ENCODE measurements at places on chromosomes 11 and 22. TPM values are rescaled to one million over a fixed set of nuclear protein-coding genes. Genes with fewer than 3 reads are reported as not detected.

The TRIM48 gene
- not detected for total RNA-seq

DNA sequence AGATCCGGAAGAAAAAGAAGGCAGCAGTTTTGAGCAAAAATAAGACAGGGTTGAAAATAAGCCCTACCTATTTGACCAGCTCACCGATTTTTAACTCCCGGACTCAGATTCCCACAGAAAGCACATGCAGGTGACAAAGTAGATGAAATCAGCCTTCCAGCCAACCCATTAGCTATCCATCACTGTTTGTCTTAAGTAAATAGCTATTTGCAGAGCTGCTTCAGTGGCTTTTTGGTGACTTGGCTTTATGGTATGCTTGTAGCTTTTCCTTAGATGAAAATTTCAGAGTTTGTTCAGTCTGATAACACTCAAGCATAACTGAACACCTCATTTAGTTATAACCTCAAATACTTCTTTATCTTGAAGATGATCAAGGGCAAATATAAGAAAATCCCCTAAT is 192.6 kb downstream of the HIPK3 start:
- H3K27ac ChIP-seq: no peak overlapping the region
- H3K36me3 ChIP-seq: no peaks in the 10 kb centered on the region
- DNase-seq: peak; percentile 7

The NXPE4 gene
- not detected for total RNA-seq

DNA sequence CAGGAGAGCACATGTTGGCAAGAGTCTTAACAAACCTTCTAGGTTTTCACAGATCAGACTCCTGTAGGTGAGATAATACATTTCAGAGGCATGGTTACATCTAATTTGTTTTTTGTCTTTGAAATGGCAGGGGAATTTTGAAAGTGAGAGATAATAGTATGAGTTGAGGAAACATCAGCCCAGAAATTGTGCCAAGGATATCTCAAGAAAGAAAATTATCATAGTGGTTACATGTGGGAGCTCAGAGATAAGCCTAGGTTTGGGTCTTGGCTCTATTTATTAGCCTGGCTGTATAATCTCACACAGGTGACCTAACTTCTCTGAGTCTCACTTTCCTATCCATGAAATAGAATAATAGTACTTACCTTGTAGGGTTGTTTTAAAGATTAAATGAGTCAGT is 443 bp downstream of the BTBD18 start:
- H3K36me3 ChIP-seq: no peaks in the 10 kb centered on the region
- no peak for DNase-seq
- no peak overlapping the region for H3K4me3 ChIP-seq
- H3K27ac ChIP-seq: peak overlapping the region; percentile 12
- no peaks in the 10 kb centered on the region for H3K4me1 ChIP-seq

DNA sequence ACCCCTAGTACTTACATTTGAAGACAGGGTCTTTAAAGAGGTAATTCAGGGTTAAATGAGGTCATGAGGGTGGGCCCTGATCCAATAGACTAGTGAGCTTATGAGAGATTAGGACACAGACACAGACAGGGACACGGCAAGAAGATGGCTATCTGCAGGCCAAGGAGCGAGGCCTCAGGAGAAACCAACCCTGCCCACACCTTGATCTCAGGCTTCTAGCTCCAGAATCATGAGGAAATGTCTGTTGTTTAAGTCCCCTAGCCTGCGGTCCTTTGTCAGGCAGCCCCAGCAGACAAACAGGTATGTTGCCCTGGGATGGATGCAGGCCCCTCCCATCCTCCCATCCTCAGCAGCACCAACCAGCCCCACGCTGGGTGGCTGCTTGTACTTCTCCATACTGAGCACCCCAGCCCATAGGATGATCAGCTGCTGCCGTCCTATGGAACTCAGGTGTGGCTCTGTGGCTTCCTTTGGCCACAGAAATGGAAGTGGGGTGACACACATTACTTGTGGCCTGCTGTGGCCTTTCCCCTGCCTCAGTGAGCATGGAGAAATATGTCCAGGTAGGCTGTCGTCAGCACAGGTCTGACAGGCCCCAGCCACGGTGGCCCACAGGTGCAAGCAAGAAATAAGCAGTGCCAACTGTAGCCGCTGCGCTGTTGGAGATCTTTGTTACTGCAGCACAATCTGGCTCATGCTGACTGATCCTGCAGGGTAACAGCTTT is 7.9 kb downstream of the GNB1L start:
- no peak overlapping the region for H3K27ac ChIP-seq
- no peak for DNase-seq
- H3K4me3 ChIP-seq: no peak overlapping the region
- no peaks in the 10 kb centered on the region for H3K27me3 ChIP-seq
- peaks cover 52% of the 10 kb centered on the region for H3K4me1 ChIP-seq

- H3K4me1 ChIP-seq: no peaks in the 10 kb centered on the region
- H3K27ac ChIP-seq: no peak overlapping the region
- no peaks in the 10 kb centered on the region for H3K36me3 ChIP-seq
- H3K4me3 ChIP-seq: no peak overlapping the region
- H3K27me3 ChIP-seq: no peaks in the 10 kb centered on the region
- DNase-seq: no peak
Observed at GRCh38 chr11:69468221-69468620, 13.2 kb upstream of the LINC01488 start.

- no peak overlapping the region for H3K27ac ChIP-seq
- no peaks in the 10 kb centered on the region for H3K27me3 ChIP-seq
- no peak for DNase-seq
Observed at GRCh38 chr11:13859892-13860291, 102.6 kb upstream of the SPON1 start.

- no peaks in the 10 kb centered on the region for H3K4me1 ChIP-seq
- peaks cover 46% of the 10 kb centered on the region for H3K27me3 ChIP-seq
- no peak for DNase-seq
Observed at GRCh38 chr11:116257883-116258282, 514.9 kb downstream of the BUD13 start.

DNA sequence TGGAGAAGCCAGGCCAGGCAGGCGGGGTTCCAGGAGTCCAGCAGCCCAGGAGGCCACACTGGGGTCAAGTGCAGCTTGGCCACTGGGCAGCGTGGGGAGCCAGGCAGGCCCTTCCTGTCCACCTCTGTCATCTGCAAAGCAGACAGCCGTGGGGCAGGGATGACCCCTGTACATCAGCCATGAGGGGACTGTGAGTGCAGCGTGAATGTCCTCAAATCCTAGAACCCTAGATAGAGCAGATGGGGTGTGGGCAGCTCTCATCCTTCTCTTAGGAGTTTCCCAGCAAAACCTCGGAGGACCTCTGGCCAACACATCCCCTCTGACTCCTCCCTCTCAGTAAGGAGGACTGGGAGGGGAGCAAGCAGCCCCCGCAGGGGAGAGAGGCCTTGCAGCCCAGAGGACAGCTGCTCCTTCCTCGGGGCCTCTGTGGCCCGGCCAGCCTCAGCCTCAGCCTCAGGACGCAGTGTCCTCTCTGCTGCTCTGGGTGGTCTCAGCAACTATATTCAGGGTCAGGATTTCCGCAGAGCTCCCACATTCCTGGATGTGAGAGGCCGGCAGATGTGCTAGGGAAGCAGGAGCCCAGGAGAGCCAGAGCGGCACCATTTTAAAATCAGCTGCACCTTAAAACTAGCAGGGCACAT is 820.5 kb downstream of the BRD1 start:
- H3K36me3 ChIP-seq: no peaks in the 10 kb centered on the region
- no peak overlapping the region for H3K27ac ChIP-seq
- no peak overlapping the region for H3K4me3 ChIP-seq
- no peaks in the 10 kb centered on the region for H3K4me1 ChIP-seq
- no peaks in the 10 kb centered on the region for H3K27me3 ChIP-seq
- no peak for DNase-seq

DNA sequence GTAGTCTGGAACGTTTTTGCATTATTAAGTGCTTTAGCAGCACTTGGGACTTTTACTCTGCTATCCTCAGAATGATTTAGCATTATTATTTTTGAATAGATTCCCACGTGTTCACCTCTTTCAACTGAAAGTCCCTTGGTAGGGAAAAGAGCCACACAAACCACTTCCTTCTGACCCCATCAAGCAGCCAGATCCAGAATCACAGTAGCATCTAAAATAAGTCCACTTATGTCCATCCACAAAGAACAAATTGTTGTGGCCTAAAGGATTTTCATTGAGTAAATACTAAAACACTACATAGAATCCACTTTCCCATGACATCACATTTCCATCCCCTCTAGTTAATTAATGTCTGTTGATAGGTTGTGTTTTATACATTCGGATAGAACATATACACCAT is 381.7 kb downstream of the AASDHPPT start:
- H3K27me3 ChIP-seq: no peaks in the 10 kb centered on the region
- H3K4me3 ChIP-seq: no peak overlapping the region
- no peak for DNase-seq

The C22orf15 gene
- not detected for total RNA-seq

The KCNJ5 gene
- 0.28 TPM for total RNA-seq

GRCh38 chr22:35921044-35921443 is 107.6 kb downstream of the RBFOX2 start:
- no peaks in the 10 kb centered on the region for H3K27me3 ChIP-seq
- DNase-seq: no peak
- no peak overlapping the region for H3K4me3 ChIP-seq
- H3K4me1 ChIP-seq: no peaks in the 10 kb centered on the region
- H3K36me3 ChIP-seq: no peaks in the 10 kb centered on the region
- H3K27ac ChIP-seq: peak overlapping the region; percentile 15

The MOV10L1 gene
- total RNA-seq: 0.10 TPM

The ZW10 gene
- 31.5 TPM for total RNA-seq

The PLAAT3 gene
- total RNA-seq: 32.6 TPM

- H3K4me3 ChIP-seq: no peak overlapping the region
- H3K4me1 ChIP-seq: peaks cover 29% of the 10 kb centered on the region
- peak overlapping the region; percentile 17 for H3K27ac ChIP-seq
- no peaks in the 10 kb centered on the region for H3K36me3 ChIP-seq
- no peaks in the 10 kb centered on the region for H3K27me3 ChIP-seq
- DNase-seq: no peak
Observed at GRCh38 chr22:45518580-45518991, 15.9 kb downstream of the FBLN1 start.

DNA sequence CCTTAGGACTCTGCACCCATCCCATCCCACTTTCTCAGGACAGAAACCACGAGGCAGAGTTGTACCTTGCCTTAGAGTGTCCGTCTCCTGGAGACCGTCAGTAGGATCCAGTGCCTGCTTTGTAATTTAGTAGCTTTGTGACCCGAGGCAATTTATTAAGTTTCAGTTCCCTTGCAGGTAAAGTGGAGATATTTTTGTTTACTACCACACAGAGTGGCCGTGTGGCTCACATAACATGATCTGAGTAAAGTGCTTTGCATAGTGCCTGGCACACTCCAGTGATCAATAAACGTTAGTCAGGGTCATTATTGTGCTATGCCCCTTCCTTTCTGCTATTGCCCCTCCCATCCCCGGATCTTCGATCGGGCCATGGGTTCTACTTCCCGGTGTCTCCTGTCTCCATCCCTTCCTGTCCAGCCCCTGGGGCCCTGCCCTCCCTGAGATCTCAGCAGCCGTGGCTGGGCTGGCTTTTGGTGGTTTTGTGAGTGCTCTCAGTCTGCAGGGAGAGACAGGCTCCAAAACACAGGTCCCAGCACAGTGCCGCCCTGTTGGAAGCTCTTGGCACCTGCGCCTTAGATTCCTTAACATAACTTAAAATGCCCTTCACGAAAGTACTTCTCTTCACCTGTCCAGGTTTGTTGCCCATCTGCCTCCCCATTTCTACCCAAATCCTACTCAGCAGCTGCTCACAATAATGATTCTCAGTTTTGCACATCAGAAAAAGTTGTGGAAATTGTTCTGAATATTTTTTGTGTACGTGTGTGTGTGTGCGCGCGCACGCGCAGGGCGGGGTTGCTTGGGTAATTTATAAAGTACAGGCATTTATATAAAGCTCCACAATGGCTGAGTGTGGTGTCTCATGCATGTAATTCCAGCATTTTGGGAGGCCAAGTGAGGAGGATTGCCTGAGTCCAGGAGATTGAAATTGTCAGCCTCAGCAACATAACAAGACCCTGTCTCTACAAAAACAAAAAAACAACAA is 753.7 kb downstream of the NTM start:
- no peaks in the 10 kb centered on the region for H3K4me1 ChIP-seq
- no peak overlapping the region for H3K27ac ChIP-seq
- H3K4me3 ChIP-seq: no peak overlapping the region

GRCh38 chr11:134536219-134536618 is 124.2 kb upstream of the B3GAT1 start:
- H3K4me1 ChIP-seq: no peaks in the 10 kb centered on the region
- peaks cover 8% of the 10 kb centered on the region for H3K27me3 ChIP-seq
- no peak overlapping the region for H3K4me3 ChIP-seq
- no peak for DNase-seq
- H3K27ac ChIP-seq: no peak overlapping the region

- H3K27me3 ChIP-seq: no peaks in the 10 kb centered on the region
- no peaks in the 10 kb centered on the region for H3K36me3 ChIP-seq
- H3K4me1 ChIP-seq: peaks cover 45% of the 10 kb centered on the region
- no peak overlapping the region for H3K4me3 ChIP-seq
- DNase-seq: peak; percentile 73
Observed at GRCh38 chr11:69352715-69353319, 58.9 kb downstream of the MYEOV start.

GRCh38 chr22:47000888-47001287 is 238.4 kb downstream of the TBC1D22A start:
- no peak overlapping the region for H3K4me3 ChIP-seq
- no peaks in the 10 kb centered on the region for H3K27me3 ChIP-seq
- no peak overlapping the region for H3K27ac ChIP-seq
- H3K36me3 ChIP-seq: no peaks in the 10 kb centered on the region
- DNase-seq: no peak
- H3K4me1 ChIP-seq: no peaks in the 10 kb centered on the region

- H3K4me3 ChIP-seq: no peak overlapping the region
- H3K36me3 ChIP-seq: no peaks in the 10 kb centered on the region
- H3K27ac ChIP-seq: no peak overlapping the region
- no peaks in the 10 kb centered on the region for H3K4me1 ChIP-seq
- H3K27me3 ChIP-seq: no peaks in the 10 kb centered on the region
Observed at GRCh38 chr22:28030473-28030872, 111.4 kb upstream of the PITPNB start.

The GLYAT gene
- total RNA-seq: not detected

DNA sequence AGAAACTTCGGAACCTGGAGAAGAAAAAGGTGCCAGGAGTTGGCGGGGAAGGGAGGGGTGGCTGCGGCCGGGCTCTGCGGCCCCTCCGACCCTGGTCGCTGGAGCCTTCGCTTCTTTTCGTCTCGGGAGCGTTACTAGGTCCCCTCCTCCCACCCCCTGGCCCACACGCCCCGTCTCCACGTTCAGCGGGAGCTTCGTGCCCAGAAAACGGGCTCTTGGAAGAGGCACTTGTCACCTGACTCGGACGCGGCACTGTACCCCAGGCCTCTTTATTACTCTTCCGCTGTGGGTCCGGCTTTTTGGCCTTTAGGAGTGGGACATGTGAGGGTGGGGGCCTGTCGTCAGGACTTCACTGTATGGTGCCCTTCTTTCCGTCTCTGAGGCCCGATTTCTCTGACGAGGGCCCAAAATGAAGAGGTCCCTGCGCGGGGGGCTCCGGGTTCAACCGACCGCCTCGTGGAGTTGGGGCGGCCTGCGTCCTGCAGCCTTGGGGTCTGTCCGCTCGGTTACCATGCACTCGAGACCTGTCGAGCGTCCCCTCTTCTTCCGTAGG is 1.2 kb downstream of the CAPRIN1 start:
- peaks cover 42% of the 10 kb centered on the region for H3K4me1 ChIP-seq
- H3K27ac ChIP-seq: peak overlapping the region; percentile 98
- peak overlapping the region; percentile 98 for H3K4me3 ChIP-seq
- no peaks in the 10 kb centered on the region for H3K27me3 ChIP-seq
- DNase-seq: no peak
